ENCODE measurements at places on chromosomes 1 and 21. TPM values are rescaled to one million over a fixed set of nuclear protein-coding genes. Genes with fewer than 3 reads are reported as not detected.

AADACL4 gene
- total RNA-seq: not detected

DNA sequence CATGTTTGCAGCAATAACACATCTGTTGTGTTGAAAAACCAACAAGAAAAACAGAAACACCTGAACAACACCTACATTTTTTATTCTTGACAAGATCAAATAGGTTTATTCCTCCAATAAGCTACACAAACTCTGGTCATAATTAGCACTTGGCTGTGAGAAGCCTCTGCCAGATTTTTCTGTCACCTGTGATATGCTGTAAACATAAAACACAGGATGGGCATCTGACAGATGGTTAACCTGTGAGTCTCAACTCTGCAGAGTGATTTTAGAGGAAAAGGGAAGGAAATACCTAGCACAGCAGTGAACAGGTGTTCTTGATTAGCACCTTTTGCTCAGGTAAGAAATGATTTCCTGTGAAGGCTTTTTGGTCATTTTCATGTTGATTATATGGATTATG, 175.4 kb upstream of the COA6 start:
- no peak for DNase-seq

DNA sequence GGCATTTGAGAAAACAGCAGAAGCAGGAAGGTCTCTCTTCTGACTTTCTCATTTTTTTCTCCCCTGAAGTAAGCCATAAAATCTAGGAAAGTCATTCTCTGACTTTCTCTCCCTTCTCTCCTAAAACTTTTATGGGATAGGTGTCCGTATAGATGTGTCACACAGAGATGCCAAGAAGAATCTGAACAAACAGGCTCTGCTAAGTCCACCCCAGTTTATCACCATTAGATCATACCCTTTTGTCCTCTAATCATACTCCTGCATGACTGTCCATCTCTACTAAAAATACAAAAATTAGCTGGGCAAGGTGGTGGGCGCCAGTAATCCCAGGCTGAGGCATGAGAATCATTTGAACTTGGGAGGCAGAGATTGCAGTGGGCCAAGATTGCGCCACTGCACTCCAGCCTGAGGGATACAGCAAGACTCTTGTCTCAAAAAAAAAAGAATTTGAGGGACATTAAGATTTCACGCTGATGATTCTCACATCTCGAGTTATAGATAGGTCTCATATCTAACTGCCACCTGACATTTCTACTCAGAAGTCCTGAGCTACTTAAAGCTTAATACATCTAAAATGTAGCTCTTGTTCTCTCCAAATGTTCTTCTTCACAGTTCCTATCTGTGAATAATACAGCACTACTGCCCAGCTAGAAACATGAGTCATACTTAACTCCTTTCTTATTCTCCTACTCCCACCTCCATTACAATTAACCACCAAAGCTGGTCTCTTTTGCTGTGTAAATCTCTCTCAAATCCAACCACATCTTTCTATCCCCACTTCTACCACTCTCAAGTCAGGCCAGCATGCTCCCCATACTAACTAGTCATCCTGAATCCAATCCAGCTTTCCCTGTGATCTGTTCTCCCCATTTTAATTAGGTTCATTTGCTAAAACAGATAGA, 47.7 kb downstream of the ZNF644 start:
- no peak for DNase-seq

TOR3A gene
- 308 TPM for total RNA-seq

DNA sequence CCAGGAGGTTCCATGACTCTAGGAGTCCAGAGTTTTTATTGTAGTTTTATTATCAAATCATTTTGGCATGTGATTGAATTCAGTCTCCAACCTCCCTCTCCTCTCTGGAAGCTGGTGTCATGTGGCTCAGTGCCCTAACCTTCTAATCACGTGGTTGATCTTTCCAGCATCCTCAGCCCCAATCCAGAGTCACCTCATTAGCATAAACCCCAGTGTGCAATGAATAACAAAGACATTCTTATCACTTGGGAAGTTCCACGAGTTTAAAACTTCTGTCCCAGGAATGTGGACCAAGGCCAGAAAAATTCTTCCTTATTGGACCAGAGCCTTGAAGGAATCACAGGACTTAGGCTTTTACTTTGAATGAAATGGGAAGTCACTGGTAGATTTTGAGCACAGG, 52.2 kb downstream of the KIRREL1 start:
- DNase-seq: no peak

E2F2 gene
- total RNA-seq: 11.6 TPM

DNA sequence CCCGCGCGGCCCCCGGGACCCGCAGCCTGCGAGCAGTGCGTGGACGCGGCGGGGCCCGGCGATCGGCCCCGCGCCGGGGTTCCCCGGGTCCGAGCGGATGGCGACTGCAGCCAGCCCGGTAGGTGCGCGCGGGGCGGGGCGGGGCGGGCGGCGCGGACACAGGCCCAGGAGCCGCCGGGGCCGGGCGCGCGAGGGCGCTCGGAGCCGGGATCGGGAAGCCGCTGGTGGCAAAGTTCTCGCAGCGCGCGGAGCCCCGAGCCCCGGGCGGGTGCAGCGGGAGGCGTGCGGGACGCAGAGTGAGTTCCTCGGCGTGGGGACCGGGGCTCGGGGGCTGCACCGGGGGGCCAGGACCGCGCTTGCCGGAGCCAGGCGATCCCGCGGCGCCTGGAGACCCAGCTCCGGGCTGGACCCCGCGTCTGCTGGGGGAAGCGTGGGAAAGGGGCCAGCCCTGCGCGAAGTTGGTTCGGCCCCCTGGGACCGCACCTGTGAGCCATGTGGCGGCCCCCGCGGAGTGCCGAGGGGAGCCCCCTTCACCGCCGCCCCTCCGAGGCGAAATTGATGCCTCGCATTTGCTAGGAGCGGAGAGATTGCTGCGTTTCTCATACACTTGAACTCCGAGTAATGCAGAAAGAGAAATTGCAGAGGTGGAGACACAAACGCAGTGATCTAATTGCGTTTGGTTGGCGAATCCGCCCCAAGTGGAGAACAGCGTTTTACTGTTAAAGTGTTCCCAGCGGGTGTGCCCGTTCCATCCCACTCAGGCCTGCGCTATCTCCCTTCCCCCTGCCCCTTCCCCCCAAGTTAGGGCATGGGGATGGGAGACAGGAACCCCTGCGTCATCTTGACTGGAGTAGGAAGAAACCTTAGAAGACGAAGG, 228.9 kb upstream of the TMEM51 start:
- DNase-seq: peak; percentile 50

DNA sequence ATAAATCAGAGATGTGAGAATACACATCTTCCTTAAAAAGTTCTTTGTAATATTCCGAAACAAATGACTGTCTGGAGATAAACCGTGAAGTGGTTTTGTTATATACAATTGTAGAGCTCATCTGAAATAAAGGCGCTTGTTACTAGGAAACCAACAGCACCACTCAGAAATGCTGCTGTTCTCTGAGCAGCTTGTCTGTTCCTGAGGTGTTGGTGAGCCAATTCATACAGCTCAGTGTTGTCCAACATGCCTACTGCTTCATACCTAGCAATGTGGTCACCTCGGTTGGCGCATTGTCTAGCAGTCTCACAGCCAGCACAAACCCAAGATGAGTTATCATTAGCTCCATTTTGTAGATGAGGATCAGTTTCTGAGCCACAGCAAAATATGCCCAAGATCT, 44.4 kb downstream of the GFI1 start:
- no peak for DNase-seq

GRCh38 chr1:26288311-26288941, 8.5 kb downstream of the SH3BGRL3 start:
- DNase-seq: peak; percentile 33

PLA2G2A gene
- 61.6 TPM for total RNA-seq

Data from transverse colon (tissue), 4 donors.